NCI-H446 treated with DMSO at 0.1 percent for 48 hours (cell line): ENCODE measurements at places on chromosomes 2 and 18.

DNA sequence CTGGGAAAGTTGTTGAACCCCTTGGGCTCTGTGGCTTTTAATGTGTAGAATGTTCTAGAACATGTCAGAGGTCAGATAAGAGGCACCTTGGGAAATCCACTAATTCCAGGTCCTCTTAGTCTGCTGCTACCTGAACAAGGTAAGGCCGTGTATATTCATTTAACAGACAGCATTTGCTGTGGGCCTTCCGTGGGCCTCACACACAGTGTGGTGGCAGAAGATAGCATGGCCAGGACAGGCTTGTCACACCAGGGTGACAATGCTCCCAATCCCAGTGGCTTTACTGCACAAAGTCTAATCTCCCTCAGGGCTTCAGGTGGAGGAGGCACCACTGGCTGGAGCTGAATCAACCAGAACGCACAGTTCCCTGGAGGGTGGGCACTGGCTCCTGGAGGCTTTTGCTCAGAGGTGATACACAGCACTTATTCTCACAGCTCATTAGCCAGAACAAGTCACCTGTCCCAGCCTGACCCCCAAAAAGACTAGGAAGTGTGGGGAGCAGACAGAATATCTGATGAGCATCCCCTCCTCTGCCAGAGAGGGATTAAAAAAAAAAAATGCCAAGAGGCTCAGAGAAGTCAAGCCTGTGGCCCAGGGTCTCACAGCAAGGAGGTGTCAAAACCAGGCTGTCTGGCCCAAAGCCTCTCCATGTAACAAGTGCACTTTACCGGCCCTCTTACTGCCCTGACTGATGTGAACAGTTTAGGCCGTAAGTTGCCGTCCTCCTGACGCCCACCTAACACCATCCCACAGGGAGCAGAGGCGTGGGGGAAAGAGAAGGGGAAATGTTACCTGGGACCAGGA is 216.9 kb upstream of the RAB6C start:
- no peak for DNase-seq

DNA sequence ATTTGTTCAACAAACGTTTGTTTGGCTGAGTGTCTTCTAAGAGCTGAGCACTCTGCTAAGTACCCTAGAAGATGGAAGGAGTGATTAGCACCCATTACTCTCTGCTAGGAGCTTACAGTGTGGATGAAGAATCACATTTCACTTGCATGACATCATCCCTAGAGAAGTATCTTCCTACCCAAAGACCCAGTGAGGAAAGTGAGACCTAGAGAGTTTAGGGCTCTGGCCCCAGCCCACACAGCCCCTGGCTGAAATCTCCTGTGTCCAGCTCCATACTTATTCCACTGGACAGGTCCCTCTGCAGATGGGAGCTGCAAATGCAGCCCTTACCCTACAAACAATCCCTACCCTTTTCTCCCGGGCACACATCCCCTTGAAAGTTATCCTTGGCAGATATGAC is 26.8 kb upstream of the EPAS1 start:
- no peak for DNase-seq

DNA sequence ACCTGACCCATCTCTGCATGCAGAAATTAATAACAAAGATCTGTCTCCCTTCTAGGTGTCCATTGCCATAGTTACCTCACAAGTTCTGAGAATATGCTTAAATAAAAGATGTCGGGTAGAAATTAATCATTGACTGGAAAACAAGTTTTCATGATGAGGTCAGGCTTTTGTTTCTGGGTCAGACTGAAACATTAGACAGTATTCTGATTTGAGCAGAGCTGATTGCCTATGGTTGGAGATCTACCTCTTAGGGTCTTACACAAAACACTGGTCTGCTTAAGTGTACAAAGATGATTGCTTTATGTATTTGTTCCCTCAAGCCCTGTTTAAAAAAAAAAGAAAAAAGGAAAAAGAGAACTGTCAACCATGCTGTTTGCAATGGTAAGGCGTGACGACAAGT is 956.4 kb downstream of the CPS1 start:
- no peak for DNase-seq

DNA sequence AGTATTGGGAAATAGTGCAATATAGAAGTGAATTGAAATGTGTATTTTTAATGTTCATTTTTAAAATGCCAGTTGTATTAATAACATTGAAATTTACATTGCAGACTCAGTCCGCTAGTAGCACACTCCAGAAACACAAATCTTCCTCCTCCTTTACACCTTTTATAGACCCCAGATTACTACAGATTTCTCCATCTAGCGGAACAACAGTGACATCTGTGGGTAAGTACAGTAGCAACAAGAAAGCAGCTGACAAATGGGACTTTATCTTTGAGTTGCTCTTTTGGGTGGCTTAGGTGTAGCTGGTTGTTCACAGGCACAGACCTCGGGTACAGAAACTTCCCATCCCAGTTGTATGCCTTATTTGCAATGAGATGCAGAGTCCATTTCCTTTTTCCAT is 118.2 kb upstream of the IL1R2 start:
- no peak for DNase-seq

DNA sequence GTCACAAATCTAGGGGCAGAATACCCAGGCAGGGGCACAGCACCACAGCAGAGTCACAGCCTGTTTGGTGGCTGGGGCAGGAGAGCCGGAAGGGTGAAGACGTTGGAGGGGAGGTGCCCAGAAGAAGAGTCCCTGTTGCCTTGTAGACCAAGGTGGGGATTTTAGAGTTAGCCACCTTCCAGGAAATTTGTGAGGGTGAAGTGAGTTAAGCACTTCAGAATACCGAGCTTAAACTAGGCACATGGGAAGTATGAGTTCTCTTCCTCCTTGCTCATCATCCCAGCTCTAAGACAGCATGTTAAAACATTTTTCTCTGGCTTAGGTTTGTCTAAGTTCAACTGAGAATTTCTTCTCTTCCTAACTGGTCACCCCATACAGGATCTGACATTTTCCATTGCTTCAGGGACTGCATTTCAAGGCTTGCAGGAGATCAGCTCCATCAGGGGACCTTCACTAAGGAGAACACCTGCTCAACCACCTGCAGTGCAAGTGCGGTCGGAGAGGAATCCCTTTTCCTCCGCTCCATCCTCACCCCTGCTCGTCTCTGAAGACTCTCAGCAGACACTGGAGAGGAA is 26.5 kb upstream of the PHLPP1 start:
- no peak for DNase-seq

- DNase-seq = no peak
These were observed 300.0 kb upstream of the HS6ST1 start for GRCh38 chr2:128618642-128619041.

DNA sequence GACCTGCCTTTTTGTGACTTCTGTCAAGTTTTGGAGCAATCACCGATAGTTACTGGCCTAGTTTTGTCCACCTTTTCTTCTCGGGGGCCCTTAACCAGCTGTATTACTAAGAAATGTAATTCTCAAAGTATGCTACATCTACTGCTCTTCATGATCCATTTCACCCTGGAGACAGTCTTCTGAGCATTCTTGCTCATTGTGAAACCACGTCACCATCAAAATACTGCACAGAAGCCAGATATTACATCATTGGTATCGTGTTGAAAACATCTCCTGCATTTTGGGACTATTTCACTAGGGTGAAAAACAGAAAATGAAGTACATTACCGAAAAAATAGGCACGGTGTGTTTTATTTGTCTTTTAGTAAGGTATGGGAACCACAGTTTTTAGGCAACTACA is 11.7 kb downstream of the LYPD6B start:
- DNase-seq = no peak

- DNase-seq = no peak
These were observed 58.6 kb downstream of the TSHZ1 start for GRCh38 chr18:75269124-75269680.

DNA sequence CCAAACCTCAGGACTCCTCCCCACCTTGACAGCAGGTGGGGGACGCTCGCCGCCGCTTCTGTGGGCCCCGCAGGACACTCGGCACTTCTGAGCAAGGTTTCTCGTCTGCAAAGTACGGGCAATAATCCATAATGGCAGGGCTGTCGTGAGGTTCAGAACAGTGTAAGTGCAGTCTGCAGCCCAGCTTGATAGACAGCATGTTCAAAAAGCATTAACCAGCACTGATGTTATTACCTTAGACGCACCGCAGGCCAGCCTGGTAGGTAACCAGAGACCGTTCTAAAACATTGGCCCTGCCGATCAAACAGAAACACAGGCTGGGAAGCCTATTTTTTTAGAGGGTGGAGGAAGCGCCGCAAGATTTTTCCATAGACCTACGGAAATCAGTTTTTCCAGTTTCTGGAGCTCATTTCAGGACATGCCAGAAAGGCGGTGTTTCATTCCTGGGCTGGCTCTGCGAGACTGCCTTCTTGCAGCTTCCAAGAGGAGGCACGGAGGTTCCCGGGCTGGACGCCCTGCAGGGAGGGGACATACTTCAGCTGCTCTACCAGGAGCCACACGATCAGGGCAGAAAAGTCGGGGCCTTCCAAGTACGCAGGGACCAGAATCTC is 148.7 kb downstream of the TPO start:
- no peak for DNase-seq

DNA sequence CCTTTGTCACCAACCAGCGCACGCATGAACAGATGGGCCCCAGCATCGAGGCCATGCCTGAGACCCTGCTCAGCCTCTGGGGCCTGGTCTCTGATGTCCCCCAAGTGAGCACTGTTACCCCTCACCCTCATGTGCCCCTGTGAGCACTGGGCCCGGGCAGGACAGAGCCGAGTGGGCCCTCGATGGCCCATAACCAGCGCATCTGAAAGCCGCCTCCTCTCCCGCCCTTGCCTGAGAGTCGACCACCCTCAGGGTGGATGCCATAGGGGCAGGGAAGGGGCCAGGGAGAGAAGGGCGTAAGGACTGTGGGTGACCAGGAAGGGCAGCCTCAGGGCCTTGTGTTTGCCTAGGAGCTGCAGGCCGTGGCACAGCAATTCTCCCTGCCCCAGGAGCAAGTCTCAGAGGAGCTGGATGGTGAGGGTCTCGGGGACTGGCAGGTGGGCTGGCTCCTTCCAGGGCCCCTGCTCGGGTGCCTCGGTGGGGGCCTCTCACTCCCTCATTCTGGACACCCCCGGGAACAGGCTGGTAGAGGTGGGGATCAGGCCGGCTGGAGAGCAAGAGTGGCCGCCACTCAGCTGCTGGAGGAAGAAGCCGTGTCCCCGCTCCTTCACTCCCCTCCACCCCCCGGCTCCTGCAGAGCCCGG is 2.1 kb downstream of the PROM2 start:
- DNase-seq = no peak

- DNase-seq = no peak
These were observed 38.0 kb upstream of the YWHAQ start for GRCh38 chr2:9668687-9669345.

DNA sequence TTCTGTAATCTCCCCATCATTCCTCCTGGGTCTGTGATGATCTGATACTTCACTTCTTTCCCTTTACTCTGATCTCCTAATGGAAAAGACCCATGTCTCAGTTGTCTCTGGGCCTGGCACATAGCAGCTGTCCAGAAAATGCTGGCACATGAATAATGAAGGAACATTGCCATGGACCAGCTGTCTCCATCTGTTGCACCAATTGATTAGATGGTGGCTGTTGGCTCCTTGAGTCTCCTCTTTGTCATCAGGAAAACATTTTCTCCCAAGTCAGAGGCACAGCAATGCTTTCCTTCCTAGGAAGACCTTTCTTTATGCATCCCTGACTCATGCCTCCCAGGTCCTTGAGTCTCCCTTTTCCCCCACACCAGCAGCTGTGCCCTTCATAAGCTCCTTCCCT is 286.2 kb upstream of the CXCR4 start:
- DNase-seq = peak; percentile 94

DNA sequence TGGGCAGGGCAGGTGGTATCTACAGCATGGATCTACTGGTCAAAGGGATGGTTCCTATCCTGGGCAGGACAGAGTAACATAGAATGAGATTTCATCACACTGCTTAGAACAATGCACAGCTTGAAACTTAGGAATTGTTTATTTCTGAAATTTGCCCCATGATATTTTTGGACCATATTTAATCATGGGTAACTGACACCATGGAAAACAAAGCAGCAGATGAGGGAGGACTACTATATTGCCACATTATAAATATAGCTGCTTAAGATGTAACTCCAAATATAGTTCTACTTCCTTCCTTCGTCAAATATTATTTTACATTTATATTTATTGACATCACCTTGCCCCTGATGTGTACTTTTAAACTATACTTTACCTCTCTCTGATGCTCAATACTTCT is 254.7 kb downstream of the PTPRM start:
- DNase-seq = no peak

GRCh38 chr2:73937103-73937885 is 10.6 kb downstream of the DGUOK start:
- no peak for DNase-seq

DNA sequence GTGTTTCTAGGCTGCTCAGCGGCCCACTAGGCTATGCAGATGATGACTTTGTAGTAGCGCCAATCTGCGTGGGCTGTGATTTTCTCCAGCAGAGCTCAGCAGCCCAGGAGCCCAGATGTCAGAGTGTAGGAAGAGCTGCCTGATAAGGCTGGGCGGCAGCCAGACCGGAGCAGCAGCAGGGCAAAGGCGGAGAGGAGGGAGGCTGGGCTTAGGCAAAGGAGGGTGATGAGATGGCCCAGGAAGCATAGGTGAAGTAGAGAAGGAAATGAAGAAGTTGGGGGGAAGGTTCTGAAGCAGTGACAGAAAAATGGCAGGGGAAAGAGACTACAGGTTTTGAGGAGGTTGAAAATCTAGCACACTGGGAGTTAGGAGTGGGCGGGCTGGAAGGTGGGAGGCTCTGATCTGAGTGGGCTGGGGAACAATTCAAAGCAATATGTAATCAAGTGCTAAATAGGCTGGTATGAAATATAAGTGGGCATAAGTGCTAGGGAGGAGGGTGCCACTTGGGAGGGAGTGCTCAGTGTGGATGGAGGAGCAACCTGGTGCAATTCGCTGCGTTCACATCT is 50.6 kb upstream of the STPG4 start:
- DNase-seq = no peak

DNA sequence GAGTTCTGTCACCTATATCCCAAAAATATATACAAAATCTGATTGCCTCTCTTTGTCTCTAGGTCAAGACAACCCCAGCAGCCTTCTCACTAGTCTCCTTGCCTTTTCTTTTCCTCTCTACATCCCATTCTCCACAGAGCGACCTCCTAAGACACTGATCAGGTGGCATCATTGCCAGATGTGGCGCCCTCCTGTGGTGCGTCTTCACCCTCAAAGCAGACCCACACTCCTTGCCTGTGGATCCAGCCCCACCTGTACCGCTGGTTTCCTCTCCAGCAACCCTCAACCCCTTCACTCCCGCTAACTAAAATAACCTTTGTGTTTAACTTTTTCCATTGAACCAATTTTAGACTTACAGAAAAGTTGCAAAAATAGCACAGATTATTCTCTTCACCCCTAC is 273.3 kb downstream of the GLI2 start:
- no peak for DNase-seq

- DNase-seq = no peak
These were observed 49.5 kb downstream of the ATL2 start for GRCh38 chr2:38327580-38327979.
